Right ventricle myocardium superior (tissue), 1 donor: ENCODE measurements at places on chromosomes 1 and 21. TPM values are rescaled to one million over a fixed set of nuclear protein-coding genes. Genes with fewer than 3 reads are reported as not detected.

Gene LEFTY2
- total RNA-seq, result 0.24 TPM

Gene AMY2B
- 19.1 TPM for total RNA-seq

Gene AZIN2
- 1.9 TPM for total RNA-seq

Gene NASP
- total RNA-seq, result 28.7 TPM

Gene F13B
- not detected for total RNA-seq

Gene OR2L8
- total RNA-seq, result not detected

Gene SPATA17
- total RNA-seq, result 1.4 TPM

Gene TAS1R2
- total RNA-seq, result not detected

Gene GCSAML
- 0.24 TPM for total RNA-seq

Gene DNASE2B
- total RNA-seq, result not detected

Gene C1orf216
- total RNA-seq, result 10.4 TPM

Gene ASAP3
- 44.6 TPM for total RNA-seq

Gene CLIC6
- total RNA-seq, result 7.7 TPM

Gene TPTE
- total RNA-seq, result not detected

Gene BMP8A
- 0.30 TPM for total RNA-seq

Gene C1orf53
- 6.2 TPM for total RNA-seq

Gene RCC1
- total RNA-seq, result 8.1 TPM

Gene TEDDM1
- not detected for total RNA-seq

Gene RASSF5
- 3.9 TPM for total RNA-seq

Gene WASF2
- total RNA-seq, result 49.3 TPM

Gene C4BPA
- 0.08 TPM for total RNA-seq

Gene TMEM125
- total RNA-seq, result not detected

Gene PIGK
- total RNA-seq, result 28.0 TPM

Gene IL22RA1
- 0.16 TPM for total RNA-seq

Gene KCNJ6
- not detected for total RNA-seq

Gene EVA1C
- 12.9 TPM for total RNA-seq

Gene GJB3
- total RNA-seq, result not detected

Gene SLC25A34
- 54.3 TPM for total RNA-seq

Gene PRELP
- 22.9 TPM for total RNA-seq

Gene HES2
- total RNA-seq, result not detected

Gene CELA2B
- total RNA-seq, result not detected

Gene CBR3
- 2.1 TPM for total RNA-seq
